NCI-H526 (cell line): ENCODE measurements at places on chromosomes 2 and 18.

DNA sequence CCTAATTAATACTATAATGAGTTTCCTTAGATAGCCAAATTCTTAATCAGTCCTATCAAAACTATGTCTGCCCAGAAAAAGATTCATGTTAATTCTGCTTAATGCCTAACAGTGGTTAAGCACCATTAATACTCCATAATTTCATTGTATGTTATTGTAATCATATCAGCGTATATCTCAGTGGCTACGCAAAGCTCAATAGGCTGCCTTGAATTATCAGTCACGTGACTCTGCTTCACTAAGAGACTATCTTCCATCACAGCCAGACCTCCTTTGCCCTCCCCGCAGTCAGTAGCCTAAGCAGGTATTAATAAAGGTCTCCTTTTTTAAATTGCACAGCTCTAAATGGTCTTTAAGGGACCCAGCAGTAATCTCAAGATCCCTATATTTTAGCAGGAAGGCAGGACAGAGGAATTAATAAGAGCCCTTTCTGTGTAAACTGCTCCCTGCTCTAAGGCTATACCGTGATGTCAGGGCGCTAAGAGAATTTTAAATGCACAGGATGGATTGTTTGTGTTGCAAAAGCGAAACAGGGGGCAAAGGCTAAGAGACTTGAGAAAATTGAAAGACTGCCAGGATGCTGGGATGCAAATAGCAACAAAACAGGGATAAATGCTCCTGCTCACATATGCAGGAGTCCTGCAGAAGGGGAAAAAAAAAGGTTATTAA is 215.6 kb upstream of the POU3F3 start:
- DNase-seq: no peak

DNA sequence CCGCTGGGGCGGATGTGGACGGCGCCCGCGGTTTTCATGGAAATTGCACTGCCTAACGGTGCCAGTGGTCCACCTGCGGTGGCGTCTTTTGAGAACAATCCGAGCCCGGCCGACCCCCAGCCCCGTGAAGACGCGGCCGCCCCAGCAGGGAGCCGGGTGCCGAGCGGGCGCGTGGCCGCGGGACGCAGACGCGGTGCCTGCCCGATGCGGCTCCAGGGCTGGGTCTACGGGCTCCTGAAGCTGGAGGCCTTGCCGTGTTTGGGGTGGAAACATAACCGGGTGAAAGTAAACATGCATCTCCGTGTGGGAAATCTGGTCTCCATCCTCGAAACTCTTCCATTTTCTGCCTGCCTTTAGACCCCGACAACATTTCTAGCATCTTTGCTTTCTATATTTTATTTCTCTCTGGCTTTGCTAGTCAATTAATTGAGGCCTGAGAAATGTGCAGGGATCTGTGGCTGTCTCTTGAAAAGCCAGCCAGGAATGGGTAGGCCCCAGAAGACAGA is 572 bp downstream of the INPP4A start:
- DNase-seq: peak; percentile 37

DNA sequence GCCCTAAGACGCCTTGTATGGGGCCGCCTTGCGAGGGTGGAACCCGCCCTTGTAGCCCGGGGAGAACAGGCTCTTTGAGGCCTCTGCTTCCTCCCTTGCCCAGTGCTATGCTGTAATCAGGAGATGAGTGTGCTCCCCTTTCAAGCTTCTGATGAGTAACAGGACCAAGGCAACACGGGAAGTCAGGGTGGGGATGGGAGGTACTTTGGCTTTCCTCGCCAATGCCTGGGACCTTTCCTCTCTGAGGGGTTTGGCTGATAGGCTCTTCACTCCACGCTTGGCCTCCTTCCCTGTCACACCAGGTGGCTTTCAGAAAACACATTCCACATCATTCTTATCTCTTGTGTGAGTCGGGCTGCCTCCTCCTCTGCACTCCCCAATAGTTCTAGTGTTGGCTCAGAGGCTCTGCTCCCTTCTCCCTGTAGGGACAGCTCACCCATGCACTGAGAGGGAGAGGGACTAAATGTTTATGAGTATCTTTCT is 223.7 kb upstream of the TRIB2 start:
- DNase-seq: no peak

GRCh38 chr2:48530033-48530811 is at the start of gene STON1:
Gene STON1 (plus strand): TSS chr2:48530154. CDS start chr2:48580634, 50,480 bp downstream.
- peak; percentile 24 for DNase-seq

GRCh38 chr2:63051042-63051794 is 588 bp downstream of the OTX1 start:
- DNase-seq: peak; percentile 69
